ENCODE measurements at places on chromosomes 3 and 15. TPM values are rescaled to one million over a fixed set of nuclear protein-coding genes. Genes with fewer than 3 reads are reported as not detected.

The GRM2 gene
- polyA plus RNA-seq, result 0.15 TPM

The TRANK1 gene
- 2.0 TPM for polyA plus RNA-seq

GRCh38 chr3:186971578-186971977 lies 41.3 kb downstream of the ST6GAL1 start:
- H3K27ac ChIP-seq, result peak overlapping the region; percentile 56
- H3K36me3 ChIP-seq, result peaks cover 3% of the 10 kb centered on the region
- no peaks in the 10 kb centered on the region for H3K27me3 ChIP-seq
- peak; percentile 75 for DNase-seq

GRCh38 chr3:160960568-160960967 lies 144.6 kb downstream of the B3GALNT1 start:
- no peak for DNase-seq
- H3K36me3 ChIP-seq, result no peaks in the 10 kb centered on the region
- no peaks in the 10 kb centered on the region for H3K4me1 ChIP-seq
- H3K27me3 ChIP-seq, result no peaks in the 10 kb centered on the region

GRCh38 chr3:33940736-33941135 lies 142.3 kb downstream of the PDCD6IP start:
- H3K4me3 ChIP-seq, result no peak overlapping the region
- no peaks in the 10 kb centered on the region for H3K27me3 ChIP-seq
- H3K36me3 ChIP-seq, result no peaks in the 10 kb centered on the region
- H3K4me1 ChIP-seq, result no peaks in the 10 kb centered on the region
- H3K27ac ChIP-seq, result no peak overlapping the region
- DNase-seq, result no peak

The GOLGA8T gene
- not detected for polyA plus RNA-seq

GRCh38 chr3:107265526-107265925 lies 111.7 kb upstream of the CCDC54 start:
- H3K4me3 ChIP-seq, result no peak overlapping the region
- no peaks in the 10 kb centered on the region for H3K27me3 ChIP-seq
- H3K4me1 ChIP-seq, result no peaks in the 10 kb centered on the region
- no peak for DNase-seq

- peak overlapping the region; percentile 61 for H3K4me3 ChIP-seq
- peak; percentile 70 for DNase-seq
- H3K27ac ChIP-seq, result peak overlapping the region; percentile 93
- peaks cover 42% of the 10 kb centered on the region for H3K4me1 ChIP-seq
These were observed 966 bp downstream of the MYO1E start for GRCh38 chr15:59371458-59372351.

DNA sequence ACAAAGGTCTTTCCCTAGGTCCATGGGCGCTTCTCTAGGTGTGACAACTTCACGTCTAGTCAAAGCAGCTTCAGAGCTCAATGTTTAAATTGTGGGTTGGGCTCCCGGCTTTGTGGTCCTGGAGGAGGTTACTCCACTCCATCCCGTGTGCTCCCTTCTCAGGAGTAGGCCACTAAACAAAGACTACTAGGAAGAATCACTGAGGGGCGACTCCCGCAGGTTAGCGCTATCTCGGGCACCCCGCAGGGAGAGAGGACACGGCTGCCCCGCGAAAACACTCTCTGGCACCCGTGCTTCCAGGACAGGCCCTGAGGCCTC lies 500 bp downstream of the PARP6 start:
- peak overlapping the region; percentile 89 for H3K27ac ChIP-seq
- H3K4me1 ChIP-seq, result peaks cover 30% of the 10 kb centered on the region
- H3K36me3 ChIP-seq, result peaks cover 32% of the 10 kb centered on the region
- no peaks in the 10 kb centered on the region for H3K27me3 ChIP-seq
- peak overlapping the region; percentile 81 for H3K4me3 ChIP-seq

DNA sequence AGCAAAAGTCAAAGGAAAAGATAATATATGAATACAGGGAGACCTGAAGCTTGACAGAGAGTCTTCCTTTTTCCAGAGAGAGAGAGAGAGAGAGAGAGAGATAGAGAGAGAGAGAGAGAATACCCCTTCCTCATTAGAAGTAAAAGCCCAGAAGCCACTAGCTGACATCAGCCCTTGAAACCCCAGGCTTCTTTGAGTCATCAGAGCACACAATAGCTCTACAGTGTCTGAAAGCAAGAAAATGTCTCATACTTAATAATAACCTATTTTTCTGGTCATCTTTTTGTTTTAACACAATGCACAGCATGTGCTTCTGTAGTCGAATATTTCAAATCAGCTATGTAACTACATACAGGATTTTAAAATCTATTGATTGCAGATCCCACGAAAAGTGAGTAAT lies 109.2 kb upstream of the NANOGP8 start:
- no peak for DNase-seq
- no peaks in the 10 kb centered on the region for H3K27me3 ChIP-seq
- no peak overlapping the region for H3K27ac ChIP-seq

GRCh38 chr3:105359098-105359762 lies 7.5 kb upstream of the ALCAM start:
- H3K27ac ChIP-seq, result no peak overlapping the region
- no peaks in the 10 kb centered on the region for H3K36me3 ChIP-seq
- no peak for DNase-seq
- H3K4me1 ChIP-seq, result no peaks in the 10 kb centered on the region

The CSPG5 gene
- not detected for polyA plus RNA-seq

The IQCF5 gene
- not detected for polyA plus RNA-seq

The PLSCR5 gene
- polyA plus RNA-seq, result not detected

The CACNA1D gene
- polyA plus RNA-seq, result 0.31 TPM

DNA sequence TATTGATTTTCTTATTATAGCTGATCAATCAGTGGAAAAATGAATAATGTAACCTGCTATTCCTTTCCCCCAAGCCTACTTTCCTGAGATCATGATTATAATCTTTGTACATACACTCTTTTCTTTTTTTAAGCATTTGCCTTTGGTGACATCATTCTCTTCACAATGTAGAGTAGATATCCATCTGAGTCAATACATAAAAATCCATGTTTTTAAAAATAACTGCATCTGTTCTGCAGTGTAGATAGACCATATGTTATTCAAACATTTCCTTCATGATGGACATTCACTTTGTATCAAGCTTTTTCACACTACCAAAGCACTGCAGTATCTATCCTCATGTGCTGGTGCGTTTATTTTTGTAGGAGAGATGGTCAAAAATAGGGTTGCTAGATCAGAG lies 211.1 kb downstream of the PTPRG start:
- no peaks in the 10 kb centered on the region for H3K4me1 ChIP-seq
- H3K27me3 ChIP-seq, result no peaks in the 10 kb centered on the region
- H3K36me3 ChIP-seq, result no peaks in the 10 kb centered on the region
- no peak for DNase-seq

DNA sequence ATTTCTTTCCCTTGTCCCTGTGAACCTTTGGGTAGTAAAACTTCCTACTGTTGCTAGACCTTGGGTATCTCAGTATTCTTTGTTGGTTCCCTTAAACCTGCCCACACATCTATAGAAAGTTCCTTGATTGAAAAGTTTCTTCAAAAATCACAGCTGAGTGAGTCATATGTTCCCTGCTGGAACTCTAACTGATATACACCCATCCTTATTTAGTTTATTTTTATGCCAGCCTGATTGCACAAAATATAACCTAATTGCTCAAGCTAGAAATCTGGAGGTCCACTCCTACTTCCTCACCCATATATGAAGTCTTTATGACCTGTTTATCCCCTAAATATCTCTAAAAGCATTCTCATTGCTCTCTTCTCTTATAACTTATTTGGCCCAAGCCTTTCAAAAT lies 13.7 kb upstream of the GJD2 start:
- no peak overlapping the region for H3K4me3 ChIP-seq
- H3K36me3 ChIP-seq, result no peaks in the 10 kb centered on the region
- no peaks in the 10 kb centered on the region for H3K27me3 ChIP-seq
- DNase-seq, result no peak
- no peak overlapping the region for H3K27ac ChIP-seq

The UROC1 gene
- not detected for polyA plus RNA-seq

The RAB27A gene
- 19.0 TPM for polyA plus RNA-seq

GRCh38 chr3:27310688-27311087 lies 58.5 kb downstream of the NEK10 start:
- no peak for DNase-seq
- H3K4me3 ChIP-seq, result no peak overlapping the region
- H3K4me1 ChIP-seq, result peaks cover 11% of the 10 kb centered on the region
- H3K36me3 ChIP-seq, result no peaks in the 10 kb centered on the region

- H3K27me3 ChIP-seq, result peaks cover 6% of the 10 kb centered on the region
- no peaks in the 10 kb centered on the region for H3K4me1 ChIP-seq
- H3K4me3 ChIP-seq, result no peak overlapping the region
- H3K36me3 ChIP-seq, result no peaks in the 10 kb centered on the region
These were observed 41.6 kb upstream of the CNOT10 start for GRCh38 chr3:32643354-32643753.

The ADCY5 gene
- polyA plus RNA-seq, result 2.7 TPM

The GOLGA6L4 gene
- polyA plus RNA-seq, result 3.9 TPM

DNA sequence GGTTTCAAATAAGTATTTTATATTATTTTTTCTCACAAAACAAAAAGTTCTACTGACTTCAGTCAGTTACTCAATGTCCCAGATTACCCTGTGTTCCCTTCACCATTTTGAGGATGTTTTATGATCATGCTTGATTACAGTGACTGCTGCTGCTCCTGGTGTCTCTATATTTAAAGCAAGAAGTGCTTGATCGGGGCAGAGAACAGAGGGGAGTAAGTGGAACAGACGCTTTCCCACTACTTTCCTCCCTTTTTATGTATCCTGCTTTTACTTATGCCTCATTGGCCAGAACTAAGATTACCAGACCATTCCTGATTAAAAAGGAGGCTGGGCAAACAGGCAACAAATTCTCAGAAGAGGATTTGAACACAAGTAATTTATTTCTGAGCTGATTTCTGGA lies 612.1 kb downstream of the VGLL3 start:
- no peak overlapping the region for H3K4me3 ChIP-seq
- no peak for DNase-seq
- H3K27me3 ChIP-seq, result no peaks in the 10 kb centered on the region
- no peaks in the 10 kb centered on the region for H3K36me3 ChIP-seq

DNA sequence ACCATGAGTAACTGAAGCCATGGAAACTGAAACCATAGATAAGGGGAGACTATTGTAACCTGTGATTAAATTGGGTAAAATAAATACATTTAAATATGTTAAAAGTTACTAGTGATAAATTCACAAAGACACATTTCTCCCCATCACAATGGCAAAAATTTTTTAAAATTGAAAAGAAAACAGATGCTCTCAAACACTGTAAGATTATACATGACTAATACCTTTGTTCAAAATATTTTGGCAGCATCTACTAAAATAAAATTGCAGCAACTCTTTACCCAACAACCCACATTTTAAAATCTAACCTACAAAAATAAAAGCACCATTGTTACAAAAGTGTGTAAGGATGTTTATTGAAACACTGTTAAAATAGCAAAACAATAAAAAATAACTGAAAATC lies 93.3 kb downstream of the CLASP2 start:
- no peak overlapping the region for H3K4me3 ChIP-seq
- no peak overlapping the region for H3K27ac ChIP-seq
- H3K36me3 ChIP-seq, result peaks cover 49% of the 10 kb centered on the region
- no peaks in the 10 kb centered on the region for H3K4me1 ChIP-seq
- DNase-seq, result no peak

DNA sequence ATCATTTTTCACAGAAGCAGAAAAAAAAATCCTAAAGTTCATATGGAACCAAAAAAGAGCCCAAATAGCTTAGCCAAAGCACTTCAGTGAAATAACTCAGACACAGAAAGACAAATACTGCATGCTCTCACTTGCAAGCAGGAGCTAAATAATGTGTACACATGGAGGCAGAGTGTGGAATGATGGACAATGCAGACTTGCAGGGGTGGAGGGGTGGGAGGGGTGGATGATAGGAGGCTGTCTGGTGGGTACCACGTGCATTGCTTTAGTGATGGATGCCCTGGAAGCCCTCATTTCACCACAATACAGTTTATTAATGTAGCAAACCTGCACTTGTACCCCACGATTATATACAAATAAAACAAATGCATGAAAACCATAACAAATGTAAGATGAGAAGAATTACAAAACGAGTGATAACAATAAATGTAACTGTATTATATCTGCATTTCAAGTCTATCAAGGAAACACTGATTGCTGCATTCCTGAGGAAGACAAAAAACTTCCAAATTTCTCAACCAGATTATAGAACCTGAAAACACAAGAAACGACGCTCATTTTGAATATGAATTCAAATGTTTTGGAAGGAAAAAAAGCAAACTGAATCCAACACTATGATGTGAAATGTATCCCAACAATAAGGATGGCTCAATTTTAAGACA lies 96.5 kb downstream of the DLG1 start:
- no peaks in the 10 kb centered on the region for H3K27me3 ChIP-seq
- H3K4me1 ChIP-seq, result peaks cover 40% of the 10 kb centered on the region
- no peak for DNase-seq
- H3K36me3 ChIP-seq, result no peaks in the 10 kb centered on the region
- H3K27ac ChIP-seq, result no peak overlapping the region
- no peak overlapping the region for H3K4me3 ChIP-seq

The IL16 gene
- polyA plus RNA-seq, result 5.8 TPM

The CXCR6 gene
- 0.70 TPM for polyA plus RNA-seq

GRCh38 chr3:4043867-4044575 lies 244.8 kb downstream of the LRRN1 start:
- no peaks in the 10 kb centered on the region for H3K27me3 ChIP-seq
- no peaks in the 10 kb centered on the region for H3K4me1 ChIP-seq
- H3K4me3 ChIP-seq, result no peak overlapping the region
- DNase-seq, result no peak
- no peaks in the 10 kb centered on the region for H3K36me3 ChIP-seq

- no peak overlapping the region for H3K4me3 ChIP-seq
- no peaks in the 10 kb centered on the region for H3K4me1 ChIP-seq
- H3K36me3 ChIP-seq, result no peaks in the 10 kb centered on the region
- no peak for DNase-seq
These were observed 25.4 kb downstream of the CFAP100 start for GRCh38 chr3:126419886-126420786.

The RETNLB gene
- polyA plus RNA-seq, result not detected

DNA sequence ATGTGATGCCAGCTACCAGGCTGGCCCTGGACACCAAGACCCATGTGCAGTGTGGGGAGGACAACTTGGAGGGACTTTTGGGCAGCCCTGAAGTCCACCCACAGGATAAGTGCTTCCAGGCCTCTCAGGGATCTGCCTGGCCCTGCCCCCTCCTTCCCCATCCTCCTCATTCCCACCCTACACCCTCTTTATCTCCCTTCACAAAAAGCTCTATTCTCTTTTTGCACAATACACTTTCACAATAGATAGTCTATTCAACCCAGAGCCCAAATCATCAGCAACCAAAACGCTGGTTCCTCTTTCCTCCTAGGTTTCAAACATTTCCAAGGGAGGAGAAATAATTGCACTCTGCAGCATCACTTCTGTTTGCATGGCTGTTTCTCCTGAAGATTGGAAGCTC lies 7.8 kb upstream of the ZNF710 start:
- H3K36me3 ChIP-seq, result no peaks in the 10 kb centered on the region
- H3K27me3 ChIP-seq, result no peaks in the 10 kb centered on the region
- no peak overlapping the region for H3K27ac ChIP-seq
- no peak overlapping the region for H3K4me3 ChIP-seq
- H3K4me1 ChIP-seq, result peaks cover 1% of the 10 kb centered on the region
- no peak for DNase-seq

- peaks cover 29% of the 10 kb centered on the region for H3K4me1 ChIP-seq
- DNase-seq, result no peak
- no peaks in the 10 kb centered on the region for H3K27me3 ChIP-seq
- no peak overlapping the region for H3K4me3 ChIP-seq
These were observed 3.3 kb upstream of the ITPKA start for GRCh38 chr15:41490355-41490754.
